ENCODE measurements at places on chromosomes 7 and 10.

DNA sequence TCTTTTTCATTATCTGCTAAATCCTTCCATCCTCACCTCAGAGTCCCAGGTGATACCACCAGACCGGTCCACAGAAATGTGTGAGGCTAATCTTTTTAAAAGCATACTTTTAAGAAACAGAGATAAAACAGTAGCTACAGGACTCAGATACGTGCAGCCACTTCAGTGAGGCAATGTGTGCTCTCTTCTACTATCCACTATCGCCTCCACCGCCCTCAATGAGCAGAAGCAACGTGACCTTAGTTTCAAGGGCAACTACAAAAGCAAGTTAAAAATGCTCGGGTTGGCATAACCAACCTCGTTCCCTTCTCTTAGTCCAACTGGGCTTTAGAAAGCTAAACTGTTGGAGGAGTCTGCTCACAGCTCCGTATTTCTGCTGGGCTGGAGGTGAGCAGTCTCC, 4.2 kb downstream of the FGFR2 start:
- DNase-seq: no peak

GRCh38 chr7:15376600-15376999, 185.2 kb downstream of the AGMO start:
- DNase-seq: no peak

GRCh38 chr7:95859429-95859828, 87.1 kb downstream of the DYNC1I1 start:
- DNase-seq: no peak

GRCh38 chr7:108637049-108637621, 67.5 kb downstream of the DNAJB9 start:
- DNase-seq: no peak

Data from stimulated activated CD8-positive, alpha-beta memory T cell treated with anti-CD3 and anti-CD28 coated beads, Interleukin-15, amount 100 ng/mL, for 4 hours (primary cell).